ENCODE measurements at places on chromosomes 6 and 20. TPM values are rescaled to one million over a fixed set of nuclear protein-coding genes. Genes with fewer than 3 reads are reported as not detected.

- H3K27ac ChIP-seq: no peak overlapping the region
- H3K4me1 ChIP-seq: no peaks in the 10 kb centered on the region
- H3K4me3 ChIP-seq: no peak overlapping the region
- H3K27me3 ChIP-seq: peaks cover 54% of the 10 kb centered on the region
- DNase-seq: no peak
- no peaks in the 10 kb centered on the region for H3K36me3 ChIP-seq
Observed at GRCh38 chr6:126805861-126806260, 312.6 kb upstream of the RSPO3 start.

GRCh38 chr6:26240157-26241032, 124.6 kb upstream of the BTN3A2 start:
- no peak overlapping the region for H3K27ac ChIP-seq
- peaks cover 3% of the 10 kb centered on the region for H3K36me3 ChIP-seq
- H3K4me3 ChIP-seq: no peak overlapping the region
- no peak for DNase-seq
- no peaks in the 10 kb centered on the region for H3K27me3 ChIP-seq
- H3K4me1 ChIP-seq: peaks cover 22% of the 10 kb centered on the region

- no peak overlapping the region for H3K4me3 ChIP-seq
- DNase-seq: no peak
- H3K27ac ChIP-seq: no peak overlapping the region
- no peaks in the 10 kb centered on the region for H3K27me3 ChIP-seq
- peaks cover 20% of the 10 kb centered on the region for H3K36me3 ChIP-seq
- no peaks in the 10 kb centered on the region for H3K4me1 ChIP-seq
Observed at GRCh38 chr20:50121858-50122271, 8.9 kb upstream of the UBE2V1 start.

- no peak overlapping the region for H3K4me3 ChIP-seq
- no peak overlapping the region for H3K27ac ChIP-seq
- H3K27me3 ChIP-seq: no peaks in the 10 kb centered on the region
- no peak for DNase-seq
- no peaks in the 10 kb centered on the region for H3K4me1 ChIP-seq
- H3K36me3 ChIP-seq: peaks cover 2% of the 10 kb centered on the region
Observed at GRCh38 chr6:77633471-77633870, 19.4 kb upstream of the MEI4 start.

GRCh38 chr6:158040051-158040803, 58.6 kb downstream of the SYNJ2 start:
- no peak for DNase-seq
- H3K27ac ChIP-seq: peak overlapping the region; percentile 94
- H3K36me3 ChIP-seq: peaks cover 16% of the 10 kb centered on the region
- H3K4me1 ChIP-seq: peaks cover 38% of the 10 kb centered on the region
- no peak overlapping the region for H3K4me3 ChIP-seq
- H3K27me3 ChIP-seq: no peaks in the 10 kb centered on the region

DNA sequence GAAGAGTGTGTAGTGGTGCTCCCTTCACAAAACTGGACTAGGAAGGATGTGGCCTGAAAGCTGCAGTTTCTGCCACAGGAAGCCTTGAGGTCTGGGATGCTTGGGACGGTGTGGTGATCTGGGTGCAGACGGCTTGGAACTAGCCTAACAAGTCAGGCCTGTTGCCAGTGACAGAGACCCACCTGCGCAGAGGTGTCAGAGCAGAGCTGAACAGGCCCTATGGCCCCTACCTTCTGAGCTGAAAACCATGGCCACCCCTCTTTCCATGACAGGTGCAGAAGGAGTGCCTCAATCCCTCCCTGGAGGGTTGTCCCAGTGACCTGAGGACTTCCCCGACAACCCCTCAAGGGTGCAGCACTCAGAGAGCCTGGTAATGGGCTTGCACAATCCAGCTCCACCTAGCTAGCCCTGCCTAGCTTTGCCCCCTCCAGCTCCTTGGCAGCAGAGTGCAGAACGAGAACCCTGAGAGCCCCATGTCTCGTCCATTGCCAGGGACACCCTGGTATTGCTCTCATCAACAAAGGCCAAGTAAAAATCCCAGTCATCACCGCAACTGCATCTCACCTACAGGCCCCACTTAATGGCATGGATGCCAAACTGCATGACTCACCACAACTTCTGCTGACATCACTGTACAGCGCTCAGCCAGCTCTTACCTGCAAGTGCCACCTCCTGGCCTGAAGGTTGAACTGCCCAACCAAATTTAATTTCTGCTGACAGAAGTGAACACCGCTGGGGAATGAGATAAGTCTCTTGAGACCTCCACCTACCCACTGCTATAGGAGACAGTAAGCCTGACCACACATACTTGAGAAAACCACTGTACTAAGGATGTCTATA, 563.1 kb downstream of the TFAP2A start:
- H3K27me3 ChIP-seq: no peaks in the 10 kb centered on the region
- no peaks in the 10 kb centered on the region for H3K4me1 ChIP-seq
- no peak overlapping the region for H3K27ac ChIP-seq
- H3K36me3 ChIP-seq: peaks cover 2% of the 10 kb centered on the region

DNA sequence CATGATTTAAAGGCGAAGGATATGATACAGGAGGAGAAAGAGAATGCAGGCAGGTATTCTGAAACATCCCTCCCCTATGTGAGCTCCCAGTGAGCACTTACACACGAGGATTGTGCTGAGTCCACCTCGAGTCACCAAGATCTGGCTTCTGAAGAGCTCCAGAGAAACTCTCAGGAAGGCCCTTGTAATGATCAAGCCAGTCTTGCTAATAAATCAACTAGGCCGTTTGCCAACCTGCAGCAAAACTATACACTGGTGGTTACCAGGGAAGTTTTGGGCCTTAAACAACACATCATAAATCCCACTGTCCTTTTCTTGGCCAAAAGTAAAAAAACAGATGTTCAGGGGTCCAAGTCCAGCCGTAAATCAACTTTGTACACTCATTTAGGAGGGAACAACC, 79.2 kb downstream of the STXBP5 start:
- peaks cover 23% of the 10 kb centered on the region for H3K36me3 ChIP-seq
- H3K27me3 ChIP-seq: no peaks in the 10 kb centered on the region
- H3K4me1 ChIP-seq: peaks cover 6% of the 10 kb centered on the region

DNA sequence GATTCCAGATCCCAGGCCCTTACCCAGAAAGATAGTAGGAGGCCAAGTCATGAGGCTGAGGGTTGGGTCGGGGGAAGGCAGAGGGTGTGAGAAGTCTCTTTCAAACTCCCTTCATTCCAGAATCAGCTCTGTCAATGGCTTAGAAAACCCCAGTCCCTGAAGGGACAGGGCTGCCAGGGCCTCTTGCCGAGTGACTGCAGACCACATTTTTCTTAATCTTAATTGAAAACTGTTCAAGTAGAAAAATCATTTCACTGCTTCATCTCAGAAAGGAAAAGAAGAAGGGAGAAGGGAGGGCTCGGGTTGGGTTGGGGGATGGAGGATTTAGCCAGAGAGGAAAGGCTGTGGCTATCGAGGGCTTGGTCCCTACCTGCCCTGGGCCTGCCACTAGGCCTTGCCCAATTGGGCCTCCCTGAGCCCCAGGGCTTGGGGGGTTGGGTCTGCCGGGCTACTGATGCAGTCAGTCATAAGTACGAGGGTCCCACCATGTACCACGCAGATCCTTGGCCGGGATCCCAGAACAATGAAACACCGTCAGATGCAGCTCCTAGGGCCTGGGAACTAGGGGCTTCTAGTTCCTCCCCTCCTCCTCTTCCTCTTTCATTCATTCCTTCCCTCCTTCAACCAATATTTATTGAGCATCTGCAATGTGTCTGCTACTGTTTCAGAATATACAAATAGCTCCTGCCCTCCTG, 44.0 kb upstream of the CTNNBL1 start:
- no peak for DNase-seq
- H3K4me3 ChIP-seq: no peak overlapping the region
- peaks cover 2% of the 10 kb centered on the region for H3K4me1 ChIP-seq
- H3K27ac ChIP-seq: no peak overlapping the region
- no peaks in the 10 kb centered on the region for H3K36me3 ChIP-seq

DNA sequence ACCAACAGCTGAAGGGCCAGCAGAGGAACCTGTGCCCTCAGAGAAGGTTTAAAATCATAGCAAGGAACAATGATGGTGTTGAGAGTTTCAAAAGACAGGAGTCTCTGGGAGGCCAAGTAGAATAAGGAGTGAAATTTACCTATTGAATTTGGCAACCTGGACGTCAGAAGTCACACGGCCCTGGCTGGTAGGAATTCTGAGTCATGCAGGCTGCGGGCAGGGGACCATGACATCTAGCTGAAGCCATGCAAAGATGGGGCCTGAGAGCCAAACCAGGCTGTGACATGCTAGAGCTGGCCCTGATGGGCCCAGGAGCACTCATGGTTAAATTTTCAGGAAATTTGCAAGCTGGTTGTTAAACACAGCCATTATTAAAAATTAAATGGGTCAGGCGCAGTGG, 64.0 kb upstream of the SNX9 start:
- no peak overlapping the region for H3K4me3 ChIP-seq
- no peaks in the 10 kb centered on the region for H3K36me3 ChIP-seq
- DNase-seq: no peak
- H3K27me3 ChIP-seq: peaks cover 21% of the 10 kb centered on the region
- peaks cover 13% of the 10 kb centered on the region for H3K4me1 ChIP-seq
- H3K27ac ChIP-seq: no peak overlapping the region

GRCh38 chr20:50635676-50636600, 55.4 kb downstream of the RIPOR3 start:
- peak overlapping the region; percentile 41 for H3K27ac ChIP-seq
- peak; percentile 50 for DNase-seq
- no peak overlapping the region for H3K4me3 ChIP-seq
- peaks cover 11% of the 10 kb centered on the region for H3K27me3 ChIP-seq

DDR1 gene
- total RNA-seq: 163 TPM

TAP2 gene
- 5.1 TPM for total RNA-seq

MYMX gene
- not detected for total RNA-seq
